ENCODE measurements at places on chromosomes 12 and 14. TPM values are rescaled to one million over a fixed set of nuclear protein-coding genes. Genes with fewer than 3 reads are reported as not detected.
A peak's percentile ranks its signal among the peaks of the same experiment; 100 is the strongest.

Gene PRR4
- 1.1 TPM for total RNA-seq

Gene CAPS2
- 6.1 TPM for total RNA-seq

Gene SMCO2
- not detected for total RNA-seq

DNA sequence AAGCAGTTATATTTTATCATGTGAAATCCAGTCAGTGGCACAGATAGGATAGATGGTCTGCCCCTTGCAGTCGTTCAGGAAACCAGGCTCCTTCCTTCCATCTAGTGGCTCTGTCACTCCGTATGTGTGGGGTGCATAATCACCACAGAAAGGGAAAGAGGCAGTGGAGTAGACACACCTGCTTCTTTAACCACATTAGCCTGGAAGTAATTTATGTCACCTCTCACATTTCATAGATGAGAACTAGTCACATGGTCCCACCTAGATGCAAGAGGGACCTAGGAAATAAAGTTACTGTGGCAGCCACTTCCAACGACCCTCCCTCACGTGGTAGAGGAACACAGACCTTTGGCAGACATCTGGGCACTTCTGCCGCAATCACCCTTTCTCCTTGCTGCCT is 14.2 kb upstream of the RNU6-8 start:
- no peak for DNase-seq

DNA sequence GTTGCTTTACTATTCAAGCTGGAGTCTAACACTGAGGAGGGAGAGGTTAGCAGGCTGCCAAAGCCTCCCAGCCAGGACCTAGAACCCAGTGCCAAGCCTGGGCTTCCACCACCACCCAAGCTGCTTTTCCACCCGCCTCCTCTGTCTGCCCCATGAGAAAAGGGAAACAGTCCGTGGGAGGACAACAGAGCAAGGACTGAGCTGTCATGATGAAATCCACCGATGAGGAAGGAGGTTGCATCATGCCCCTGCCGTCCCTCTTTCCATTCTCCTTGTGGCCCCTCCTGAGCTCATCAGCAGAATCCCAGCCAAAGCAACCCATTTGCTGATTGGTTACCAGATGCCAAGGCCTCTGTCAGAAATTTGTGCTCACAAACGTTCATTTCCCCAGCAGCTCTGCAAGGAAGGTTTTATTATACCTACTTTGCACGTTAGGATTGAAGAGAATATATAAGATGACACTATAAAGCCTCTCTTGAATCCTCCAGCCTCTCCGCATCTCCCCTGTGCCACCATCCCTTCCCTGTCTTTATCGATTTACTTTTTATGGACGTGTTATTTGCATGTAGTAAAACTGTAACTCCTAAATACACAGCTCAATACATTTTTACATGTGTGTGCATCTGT is 6.3 kb upstream of the SERPINA1 start:
- DNase-seq, result peak; percentile 33

GRCh38 chr12:28507033-28507432 is 316.8 kb downstream of the CCDC91 start:
- no peak for DNase-seq

- no peak for DNase-seq
These were observed 711.0 kb downstream of the AACS start for GRCh38 chr12:125776212-125776611.

DNA sequence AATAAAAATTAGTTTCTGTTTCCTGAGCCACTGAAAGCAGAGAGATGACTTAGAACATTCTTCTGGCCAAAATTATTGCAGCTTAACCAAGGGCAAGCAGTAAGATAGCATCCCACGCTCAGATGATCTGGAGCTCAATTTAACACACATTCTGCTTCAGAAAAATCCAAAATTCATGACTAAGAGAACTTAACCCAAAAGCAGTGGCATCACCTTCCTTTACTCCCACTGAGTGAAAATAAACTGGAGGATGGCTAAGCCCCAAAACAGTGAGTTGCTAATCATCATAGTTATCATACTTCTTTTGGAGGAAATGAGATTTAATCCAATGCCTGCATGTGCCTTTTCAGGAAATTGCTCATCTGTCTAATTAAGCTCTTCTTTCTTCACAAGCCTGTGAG is 195.4 kb downstream of the DUSP6 start:
- no peak for DNase-seq

Gene SCN8A
- total RNA-seq, result 3.5 TPM

Gene ATF7
- total RNA-seq, result 29.7 TPM

GRCh38 chr12:119797090-119797489 is 80.0 kb downstream of the CIT start:
- DNase-seq, result no peak

GRCh38 chr12:110704750-110705149 is 15.8 kb upstream of the HVCN1 start:
- DNase-seq, result peak; percentile 44

DNA sequence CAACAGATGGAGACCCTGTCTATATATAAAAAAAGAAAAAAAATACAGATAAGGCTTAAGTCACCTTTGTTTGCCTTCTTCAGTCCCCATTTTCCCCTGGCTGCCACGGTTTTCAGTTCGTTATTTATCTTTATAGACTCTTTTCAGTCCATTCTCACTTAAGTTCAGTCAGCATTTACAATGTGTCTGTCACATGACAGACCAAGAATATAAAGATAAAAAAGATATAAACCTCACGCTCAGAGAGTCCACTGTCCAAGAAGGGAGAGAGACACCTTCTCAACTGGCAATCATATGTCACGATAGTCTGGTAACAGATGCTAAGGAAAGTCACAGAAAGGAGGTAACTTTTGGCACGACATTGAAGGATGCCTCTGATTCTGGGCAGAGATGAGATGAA is 13.4 kb upstream of the POLR3B start:
- no peak for DNase-seq

- no peak for DNase-seq
These were observed 33.6 kb downstream of the ADGRD1 start for GRCh38 chr12:130987151-130987931.

- no peak for DNase-seq
These were observed 40.0 kb downstream of the FBXW8 start for GRCh38 chr12:116950628-116951325.

- DNase-seq, result no peak
These were observed 95.8 kb downstream of the ITPK1 start for GRCh38 chr14:93019970-93020369.

Gene KCNK13
- total RNA-seq, result 0.14 TPM

- DNase-seq, result no peak
These were observed 108.1 kb upstream of the G2E3 start for GRCh38 chr14:30450631-30451545.

DNA sequence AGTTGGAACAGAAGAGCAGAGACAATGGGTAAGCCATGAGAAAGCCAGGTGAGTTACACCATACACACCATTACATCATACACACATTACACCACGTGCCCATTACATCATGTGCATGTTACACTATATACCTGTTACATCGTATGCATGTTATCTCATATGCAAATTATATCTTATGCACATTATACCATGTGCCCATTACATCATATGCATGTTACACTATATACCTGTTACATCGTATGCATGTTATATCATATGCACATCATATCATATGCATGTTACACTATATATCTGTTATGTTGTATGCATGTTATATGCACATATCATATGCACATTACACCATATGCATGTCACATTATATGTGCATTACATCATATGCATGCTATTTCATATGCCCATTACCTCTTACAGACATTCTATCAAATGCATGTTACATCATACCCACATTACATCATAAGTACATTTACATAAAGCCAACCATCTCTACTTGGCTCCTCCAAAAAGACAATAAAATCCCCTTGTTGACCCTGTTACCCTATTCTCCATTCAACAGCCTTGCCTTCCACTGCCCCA is 207.2 kb downstream of the KSR2 start:
- DNase-seq, result no peak

DNA sequence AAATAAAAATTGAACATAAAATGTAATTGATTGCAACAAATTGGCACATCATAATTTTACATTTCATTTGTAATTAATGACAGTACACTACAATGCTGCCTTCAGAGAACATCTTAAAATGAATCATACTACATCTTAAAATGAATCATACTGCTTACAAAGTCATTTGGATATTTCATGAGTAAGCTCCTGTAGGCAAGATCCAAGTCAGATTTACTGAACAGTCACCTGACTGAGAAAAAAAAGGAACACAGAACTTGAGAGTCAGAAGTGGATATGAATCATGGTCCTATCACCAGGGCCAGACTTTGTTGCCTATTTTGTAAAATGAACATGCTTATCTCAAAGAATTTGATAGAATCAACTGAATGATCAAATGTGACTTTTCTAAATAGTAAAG is 32.7 kb upstream of the FBLN5 start:
- no peak for DNase-seq

- DNase-seq, result no peak
These were observed 26.0 kb upstream of the RIMBP2 start for GRCh38 chr12:130742112-130742511.

DNA sequence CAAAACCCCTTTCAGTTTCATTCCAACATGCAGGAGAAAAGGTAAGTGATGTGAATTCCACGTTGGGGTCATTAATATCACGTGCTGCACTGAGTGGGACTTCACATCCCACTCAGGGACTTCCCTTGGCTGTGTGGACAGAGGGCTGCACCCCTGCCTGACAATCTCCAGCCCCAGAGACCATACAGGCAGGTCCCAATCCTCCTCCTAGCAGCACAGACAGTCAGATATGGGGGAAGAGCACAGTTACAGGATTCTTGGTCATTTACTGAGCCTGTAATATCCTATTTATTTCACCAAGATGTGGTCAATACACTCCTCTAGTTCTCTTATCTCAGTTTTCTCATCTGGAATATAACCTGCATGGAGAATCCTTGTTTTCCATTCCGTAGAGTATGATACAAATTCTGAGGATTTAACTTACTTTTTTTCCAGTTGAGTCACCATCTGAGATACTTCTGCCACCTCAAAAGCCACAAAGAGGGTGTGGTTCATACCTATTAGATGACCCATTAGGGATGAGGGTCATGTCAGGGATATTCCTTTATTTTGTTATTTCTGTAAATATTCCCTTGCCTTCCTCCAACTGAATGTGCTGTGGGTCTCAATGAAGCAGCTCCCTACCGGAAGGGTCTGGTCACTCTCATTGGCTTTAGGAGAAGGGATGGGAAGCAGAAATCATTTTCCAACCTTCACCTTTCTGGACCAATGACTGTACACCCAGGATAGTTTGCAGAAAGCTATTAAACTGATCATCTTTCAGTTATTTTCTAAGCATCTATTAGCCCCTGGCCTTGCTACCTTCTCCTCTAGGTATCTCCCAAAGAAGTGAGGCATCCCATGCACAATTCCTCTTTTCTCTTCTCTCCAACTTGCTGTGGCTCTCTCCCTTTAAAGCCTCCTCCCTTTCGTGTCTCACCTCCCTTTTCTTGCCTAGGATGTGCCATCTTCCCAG is 43.0 kb upstream of the NTF3 start:
- DNase-seq, result no peak

GRCh38 chr12:130205495-130205894 is 43.2 kb downstream of the FZD10 start:
- DNase-seq, result no peak

Gene STRAP
- 39.3 TPM for total RNA-seq

DNA sequence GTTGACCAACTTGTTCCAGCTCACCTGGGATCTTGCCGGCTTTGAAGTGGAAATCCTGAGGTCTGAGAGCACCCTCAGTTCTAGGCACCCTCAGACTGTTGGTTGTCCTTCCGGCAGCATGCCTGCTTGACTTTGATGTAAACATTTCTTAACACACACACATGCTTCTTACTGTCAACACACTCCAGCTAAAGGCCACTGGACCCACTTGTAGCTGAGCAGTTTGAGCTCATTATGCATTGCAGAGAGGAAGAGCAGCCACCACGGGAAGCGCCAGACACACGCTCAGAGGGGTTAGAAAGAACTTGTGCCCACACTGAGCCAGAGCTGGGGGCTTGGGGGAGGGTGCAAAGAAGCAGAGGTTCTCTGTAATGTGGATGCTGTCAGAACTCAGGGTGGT is 55.8 kb downstream of the TNFAIP2 start:
- no peak for DNase-seq

DNA sequence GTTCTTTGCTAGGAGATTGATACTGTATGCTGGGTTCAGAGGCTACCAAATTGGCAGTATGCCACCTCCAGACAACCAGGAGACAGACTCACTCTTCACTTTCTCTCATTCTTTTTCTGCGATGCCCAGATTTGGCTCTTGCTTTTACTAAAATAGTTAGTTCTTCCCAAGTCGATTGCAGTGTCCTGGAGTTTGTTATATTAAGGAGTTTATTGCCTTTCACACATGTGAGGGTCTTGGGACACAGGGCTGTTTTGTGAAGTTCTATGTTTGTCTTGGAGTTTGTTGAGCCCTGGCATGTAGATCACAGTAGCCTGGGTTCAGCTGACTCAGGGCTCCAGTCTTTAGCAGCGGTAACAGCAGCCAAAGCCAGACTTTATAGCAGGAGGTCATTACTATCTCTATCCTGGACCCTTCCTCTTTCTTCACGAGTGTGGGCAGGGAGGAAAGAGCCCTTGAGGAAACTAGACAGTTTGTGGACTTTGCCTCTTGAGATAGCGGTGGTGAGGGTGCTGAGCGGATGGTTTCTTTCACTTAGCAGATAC is 1.6 kb downstream of the MLEC start:
- peak; percentile 56 for DNase-seq

DNA sequence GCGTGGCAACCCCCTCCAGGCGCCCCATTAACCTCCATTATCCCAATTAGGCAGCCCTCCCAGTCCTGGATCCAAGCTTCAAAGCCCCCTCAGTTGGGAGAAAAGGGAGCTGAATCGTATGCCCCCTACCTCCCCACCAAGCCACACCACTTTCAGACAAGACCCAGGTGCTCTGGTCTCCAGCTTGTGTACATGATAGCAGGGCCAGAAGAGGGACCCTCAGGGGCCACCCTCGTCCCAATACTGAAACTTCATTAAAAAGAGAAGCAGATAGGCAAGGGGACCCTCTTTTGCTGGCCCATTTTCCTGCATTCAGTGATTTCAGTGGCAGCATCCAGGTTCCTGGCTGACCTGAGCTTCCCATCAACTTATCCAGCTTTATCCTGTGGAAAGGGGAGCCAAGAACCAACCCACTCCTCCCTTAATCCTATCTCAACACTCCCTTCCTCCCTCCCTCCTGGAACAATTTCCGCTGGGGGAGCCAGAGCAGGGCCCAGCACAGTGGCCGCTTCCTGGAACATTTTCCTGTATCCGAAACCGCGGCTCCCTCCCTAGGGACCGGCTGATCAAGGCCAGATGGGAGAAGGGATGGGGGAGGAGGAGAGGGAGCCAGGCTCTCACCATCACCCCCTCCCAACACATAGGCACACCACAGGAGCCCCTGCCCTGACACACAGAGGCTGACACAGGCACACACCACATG is 9.5 kb upstream of the SP7 start:
- DNase-seq, result no peak

DNA sequence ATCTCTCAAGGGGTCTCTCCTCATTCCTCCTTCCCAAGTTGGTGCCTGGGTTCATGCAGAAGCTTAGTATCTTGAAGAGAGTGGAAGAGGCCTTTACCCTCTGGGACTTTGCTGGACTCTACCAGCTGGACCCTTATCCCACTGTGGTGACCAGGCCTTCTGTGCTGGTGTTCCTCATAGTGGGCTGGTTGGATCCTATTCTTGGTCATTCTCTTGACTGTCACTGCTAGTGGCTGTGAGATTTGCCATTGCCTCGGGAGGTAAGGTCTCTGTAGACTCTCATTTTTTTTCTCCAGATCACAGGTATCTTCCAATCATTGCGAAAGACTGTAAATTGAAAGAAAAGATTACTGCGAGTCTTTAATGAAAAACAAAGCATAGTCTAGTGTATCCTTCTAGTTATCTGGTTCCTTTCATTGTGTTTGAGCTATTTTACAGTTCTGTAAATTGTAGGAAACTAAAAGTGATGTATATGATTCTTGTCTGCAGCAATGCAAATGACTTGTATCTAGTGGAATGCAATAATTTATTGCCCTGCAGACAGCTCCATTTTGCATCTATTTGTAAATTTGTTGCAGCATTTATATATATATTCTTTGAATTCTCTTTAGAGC is 217.9 kb downstream of the AEBP2 start:
- DNase-seq, result no peak
